ENCODE measurements at places on chromosomes 6 and 20. TPM values are rescaled to one million over a fixed set of nuclear protein-coding genes. Genes with fewer than 3 reads are reported as not detected.

- H3K27me3 ChIP-seq, result no peaks in the 10 kb centered on the region
- no peak for DNase-seq
- H3K36me3 ChIP-seq, result no peaks in the 10 kb centered on the region
- no peak overlapping the region for H3K27ac ChIP-seq
- no peaks in the 10 kb centered on the region for H3K4me1 ChIP-seq
- no peak overlapping the region for H3K4me3 ChIP-seq
These were observed 229.3 kb downstream of the SYNDIG1 start for GRCh38 chr20:24698706-24699206.

GRCh38 chr6:90465686-90466085 lies 121.2 kb downstream of the MAP3K7 start:
- H3K4me1 ChIP-seq, result no peaks in the 10 kb centered on the region
- H3K27ac ChIP-seq, result no peak overlapping the region
- no peaks in the 10 kb centered on the region for H3K27me3 ChIP-seq
- no peak for DNase-seq

DNA sequence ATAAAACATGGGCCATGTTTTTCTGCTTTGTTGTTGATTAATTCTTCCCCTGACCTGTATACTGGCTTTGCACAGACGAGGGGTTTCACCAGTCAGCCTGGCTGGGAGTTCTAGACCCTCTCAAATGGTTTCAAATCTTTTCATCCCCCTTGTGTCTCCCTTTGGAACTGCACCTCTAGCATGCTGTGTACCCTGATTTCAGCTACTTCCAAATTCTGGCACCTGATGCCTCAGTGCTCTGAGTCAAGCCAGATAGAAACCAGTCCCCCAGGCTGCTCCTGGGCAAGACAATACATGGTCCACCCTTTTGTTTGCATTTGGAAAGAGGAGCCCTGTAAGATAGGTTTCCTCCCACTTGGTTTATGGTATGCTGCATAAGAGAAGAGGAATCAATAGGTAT lies 290.2 kb downstream of the BTBD3 start:
- no peaks in the 10 kb centered on the region for H3K36me3 ChIP-seq
- H3K27me3 ChIP-seq, result no peaks in the 10 kb centered on the region
- H3K4me1 ChIP-seq, result no peaks in the 10 kb centered on the region

MUCL3 gene
- total RNA-seq, result 13.8 TPM

LTV1 gene
- total RNA-seq, result 18.7 TPM

Data from upper lobe of left lung (tissue), 6 donors.